ENCODE measurements at places on chromosomes 13 and 19. TPM values are rescaled to one million over a fixed set of nuclear protein-coding genes. Genes with fewer than 3 reads are reported as not detected.

DNA sequence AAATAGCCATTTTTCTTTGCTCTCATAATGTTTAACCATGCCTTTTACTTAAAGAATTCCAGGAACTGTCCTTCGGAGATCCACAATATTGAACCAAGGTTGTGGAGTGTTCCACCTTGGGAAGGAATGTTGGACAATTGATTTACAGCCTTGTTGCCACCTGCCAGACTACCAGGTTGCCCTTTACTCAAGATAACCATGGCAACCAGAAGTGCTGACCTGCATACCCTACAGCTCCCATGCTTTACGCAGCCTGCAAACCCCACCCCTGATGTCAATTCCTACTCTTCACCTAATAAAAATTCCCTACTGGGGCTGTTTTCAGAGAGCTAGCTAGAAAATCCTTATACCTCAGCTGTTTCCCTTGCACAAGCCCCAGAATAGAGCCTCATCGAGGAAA lies 151.0 kb upstream of the RXFP2 start:
- H3K36me3 ChIP-seq, result no peaks in the 10 kb centered on the region
- H3K4me1 ChIP-seq, result no peaks in the 10 kb centered on the region
- H3K4me3 ChIP-seq, result no peak overlapping the region
- no peak for DNase-seq
- no peaks in the 10 kb centered on the region for H3K27me3 ChIP-seq

DNA sequence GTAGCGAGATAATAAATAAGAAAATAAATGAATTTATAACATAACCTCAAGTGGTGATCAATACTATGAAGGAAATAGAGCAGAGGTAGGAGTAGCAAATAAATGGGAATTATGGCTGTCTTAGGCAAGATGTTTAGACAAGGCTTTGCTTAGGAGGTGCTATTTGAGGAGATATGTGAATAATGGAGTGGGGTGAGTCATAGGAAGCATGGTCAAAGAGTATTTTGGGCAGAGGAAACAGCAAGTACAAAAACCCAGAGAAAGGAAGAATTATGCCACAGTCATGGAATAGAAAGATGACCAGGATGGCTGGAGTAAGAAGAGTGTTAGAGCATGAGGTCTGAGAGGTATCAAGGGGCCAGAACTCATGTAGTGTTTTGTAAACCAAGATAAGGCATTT lies 33.6 kb upstream of the LPAR6 start:
- no peak overlapping the region for H3K27ac ChIP-seq
- peaks cover 50% of the 10 kb centered on the region for H3K36me3 ChIP-seq
- H3K4me3 ChIP-seq, result no peak overlapping the region
- no peaks in the 10 kb centered on the region for H3K27me3 ChIP-seq
- peaks cover 52% of the 10 kb centered on the region for H3K4me1 ChIP-seq

GRCh38 chr13:37729876-37730275 lies 131.3 kb upstream of the POSTN start:
- DNase-seq, result no peak
- no peaks in the 10 kb centered on the region for H3K27me3 ChIP-seq
- H3K4me1 ChIP-seq, result no peaks in the 10 kb centered on the region
- no peak overlapping the region for H3K4me3 ChIP-seq
- H3K27ac ChIP-seq, result no peak overlapping the region

CYP4F11 gene
- not detected for total RNA-seq

ZNF71 gene
- total RNA-seq, result 7.1 TPM

GRCh38 chr13:50995854-50996253 lies 86.3 kb downstream of the RNASEH2B start:
- H3K4me3 ChIP-seq, result no peak overlapping the region
- H3K27me3 ChIP-seq, result peaks cover 2% of the 10 kb centered on the region
- no peaks in the 10 kb centered on the region for H3K36me3 ChIP-seq
- no peak overlapping the region for H3K27ac ChIP-seq

- peaks cover 2% of the 10 kb centered on the region for H3K36me3 ChIP-seq
- peak overlapping the region; percentile 18 for H3K4me3 ChIP-seq
- DNase-seq, result no peak
- peaks cover 2% of the 10 kb centered on the region for H3K27me3 ChIP-seq
- no peak overlapping the region for H3K27ac ChIP-seq
Observed at GRCh38 chr19:2609389-2610116, 92.9 kb downstream of the GNG7 start.

CEACAM1 gene
- 27.1 TPM for total RNA-seq

- DNase-seq, result no peak
- H3K4me1 ChIP-seq, result no peaks in the 10 kb centered on the region
- no peaks in the 10 kb centered on the region for H3K36me3 ChIP-seq
- H3K4me3 ChIP-seq, result no peak overlapping the region
- H3K27me3 ChIP-seq, result no peaks in the 10 kb centered on the region
Observed at GRCh38 chr13:66503890-66504289, 726.2 kb downstream of the PCDH9 start.

GRCh38 chr13:47929156-47929555 lies 71.9 kb downstream of the SUCLA2 start:
- no peak overlapping the region for H3K27ac ChIP-seq
- H3K4me3 ChIP-seq, result no peak overlapping the region
- DNase-seq, result no peak
- H3K4me1 ChIP-seq, result peaks cover 3% of the 10 kb centered on the region
- no peaks in the 10 kb centered on the region for H3K36me3 ChIP-seq

GRCh38 chr19:1162404-1163282 lies 11.4 kb downstream of the SBNO2 start:
- no peaks in the 10 kb centered on the region for H3K27me3 ChIP-seq
- no peak for DNase-seq
- no peaks in the 10 kb centered on the region for H3K4me1 ChIP-seq
- H3K4me3 ChIP-seq, result no peak overlapping the region

DNA sequence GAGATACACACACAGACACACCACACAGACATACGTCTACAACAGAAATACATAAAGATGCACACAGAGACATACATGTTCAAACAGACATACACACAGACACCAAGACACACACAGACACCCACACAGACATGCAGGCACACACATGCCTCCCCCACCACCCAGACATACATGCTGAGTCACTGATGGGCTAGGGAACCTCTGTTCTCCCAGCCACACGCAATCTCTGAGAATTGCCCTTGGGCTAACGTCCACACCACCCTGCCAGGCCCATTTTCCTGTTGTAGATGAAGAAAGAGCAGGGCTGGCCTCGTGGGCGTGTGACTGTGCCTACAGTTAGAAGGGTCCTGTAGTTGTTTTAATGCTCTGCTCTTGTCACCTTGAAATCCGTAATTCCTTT lies 261.9 kb downstream of the KCNRG start:
- no peak overlapping the region for H3K4me3 ChIP-seq
- H3K27ac ChIP-seq, result no peak overlapping the region
- H3K36me3 ChIP-seq, result no peaks in the 10 kb centered on the region
- H3K4me1 ChIP-seq, result no peaks in the 10 kb centered on the region
- peaks cover 9% of the 10 kb centered on the region for H3K27me3 ChIP-seq
- no peak for DNase-seq

IGFL3 gene
- total RNA-seq, result not detected

BRCA2 gene
- 30.7 TPM for total RNA-seq

DNA sequence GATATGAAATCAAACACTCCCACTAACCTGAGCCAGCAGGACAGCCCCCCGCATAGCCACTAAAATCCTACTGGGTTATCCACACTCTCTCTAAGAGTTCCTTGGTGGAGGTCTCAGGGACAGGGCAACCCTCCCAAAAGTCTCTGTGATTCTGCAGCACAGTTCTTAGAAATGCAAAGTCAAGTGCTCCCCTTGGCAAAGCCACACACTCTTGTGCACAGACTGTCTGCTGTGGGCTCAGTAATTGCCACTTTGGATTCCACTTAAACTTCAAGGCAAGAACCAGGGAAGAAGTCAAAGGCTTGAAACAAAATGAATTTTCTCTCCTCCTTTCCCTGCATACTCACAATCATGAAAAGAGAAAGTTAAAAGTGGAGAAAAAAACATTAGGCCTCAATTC lies 61.5 kb downstream of the DOCK9 start:
- no peaks in the 10 kb centered on the region for H3K27me3 ChIP-seq
- DNase-seq, result no peak
- H3K4me3 ChIP-seq, result no peak overlapping the region
- no peak overlapping the region for H3K27ac ChIP-seq

- H3K27me3 ChIP-seq, result no peaks in the 10 kb centered on the region
- peaks cover 56% of the 10 kb centered on the region for H3K36me3 ChIP-seq
- no peak for DNase-seq
- no peaks in the 10 kb centered on the region for H3K4me1 ChIP-seq
- no peak overlapping the region for H3K4me3 ChIP-seq
Observed at GRCh38 chr19:19292607-19293006, 19.5 kb upstream of the TM6SF2 start.

- H3K4me1 ChIP-seq, result no peaks in the 10 kb centered on the region
- no peak overlapping the region for H3K27ac ChIP-seq
- DNase-seq, result no peak
- no peaks in the 10 kb centered on the region for H3K27me3 ChIP-seq
- H3K4me3 ChIP-seq, result no peak overlapping the region
- H3K36me3 ChIP-seq, result no peaks in the 10 kb centered on the region
Observed at GRCh38 chr19:19101540-19101939, 36.7 kb downstream of the TMEM161A start.

DNA sequence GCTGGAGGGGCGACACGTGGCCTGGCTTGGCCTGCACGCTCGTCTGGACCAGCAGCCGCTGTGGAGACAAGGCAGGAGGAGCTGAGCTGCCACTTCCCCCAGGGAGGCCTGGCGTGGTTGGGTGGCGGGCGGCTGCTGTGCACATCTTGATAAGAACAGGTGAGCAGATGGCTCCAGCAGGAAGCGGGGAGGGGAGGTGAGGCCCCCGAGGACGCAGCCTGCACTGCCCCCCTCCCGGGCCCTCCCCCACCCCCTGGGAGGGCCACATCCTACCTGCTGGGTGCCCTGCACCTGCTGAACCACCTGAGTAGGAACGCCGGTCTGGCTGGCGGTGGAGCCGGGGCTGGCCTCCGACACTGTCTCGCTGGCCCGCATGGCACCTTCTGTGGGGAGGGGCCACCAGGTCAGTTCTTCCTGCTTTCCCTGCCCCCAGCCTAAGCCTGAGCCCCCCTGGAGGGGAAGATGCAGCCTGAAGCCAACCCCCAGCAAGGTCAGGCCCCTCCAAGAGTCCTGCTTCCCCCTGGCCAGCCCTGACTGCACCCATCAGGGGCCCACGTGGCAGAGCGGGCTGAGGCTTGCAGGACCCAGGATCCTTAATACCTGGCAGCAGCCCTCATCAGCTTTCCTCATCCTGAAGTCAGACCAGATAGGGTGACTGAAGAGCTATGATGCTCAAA lies 22.8 kb downstream of the RFX1 start:
- H3K36me3 ChIP-seq, result peaks cover 21% of the 10 kb centered on the region
- peak; percentile 49 for DNase-seq
- peaks cover 86% of the 10 kb centered on the region for H3K4me1 ChIP-seq
- H3K27me3 ChIP-seq, result no peaks in the 10 kb centered on the region
- no peak overlapping the region for H3K4me3 ChIP-seq

GRCh38 chr19:45569619-45570421 lies 14.8 kb downstream of the OPA3 start:
- H3K4me3 ChIP-seq, result no peak overlapping the region
- H3K27me3 ChIP-seq, result no peaks in the 10 kb centered on the region
- DNase-seq, result peak; percentile 69
- H3K4me1 ChIP-seq, result peaks cover 7% of the 10 kb centered on the region

DNA sequence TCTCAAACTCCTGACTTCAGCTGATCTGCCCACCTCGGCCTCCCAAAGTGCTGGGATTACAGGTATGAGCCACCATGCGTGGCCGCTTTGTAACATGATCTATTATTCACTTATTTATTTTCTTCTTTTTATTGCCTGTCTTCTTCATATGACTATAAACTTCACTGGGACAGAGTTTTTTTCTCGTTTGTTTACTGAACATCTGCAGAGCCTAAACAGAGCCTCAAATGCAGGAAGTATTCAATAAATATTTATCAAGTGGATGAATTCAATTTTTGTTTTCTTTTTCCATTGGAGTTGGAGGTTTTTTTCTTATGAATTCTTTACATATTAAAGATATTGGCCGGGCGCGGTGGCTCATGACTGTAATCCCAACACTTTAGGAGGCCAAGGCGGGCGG lies 54.7 kb downstream of the SKA3 start:
- no peak for DNase-seq
- H3K4me1 ChIP-seq, result no peaks in the 10 kb centered on the region
- no peaks in the 10 kb centered on the region for H3K27me3 ChIP-seq
- no peak overlapping the region for H3K4me3 ChIP-seq
- no peak overlapping the region for H3K27ac ChIP-seq

GRCh38 chr19:28899703-28900102 lies 313.2 kb downstream of the UQCRFS1 start:
- no peaks in the 10 kb centered on the region for H3K36me3 ChIP-seq
- H3K27me3 ChIP-seq, result no peaks in the 10 kb centered on the region
- no peak overlapping the region for H3K4me3 ChIP-seq
- H3K27ac ChIP-seq, result no peak overlapping the region
- no peaks in the 10 kb centered on the region for H3K4me1 ChIP-seq

GRCh38 chr13:66971004-66971403 lies 259.1 kb downstream of the PCDH9 start:
- H3K27me3 ChIP-seq, result no peaks in the 10 kb centered on the region
- H3K4me1 ChIP-seq, result no peaks in the 10 kb centered on the region
- H3K36me3 ChIP-seq, result no peaks in the 10 kb centered on the region

GRCh38 chr19:3467437-3468198 lies 12.7 kb downstream of the SMIM24 start:
- no peaks in the 10 kb centered on the region for H3K4me1 ChIP-seq
- DNase-seq, result no peak
- no peak overlapping the region for H3K4me3 ChIP-seq
- no peaks in the 10 kb centered on the region for H3K36me3 ChIP-seq
- H3K27ac ChIP-seq, result no peak overlapping the region
- no peaks in the 10 kb centered on the region for H3K27me3 ChIP-seq

GRCh38 chr19:47111682-47112165 lies 1.9 kb downstream of the ZC3H4 start:
- no peak for DNase-seq
- H3K27me3 ChIP-seq, result no peaks in the 10 kb centered on the region
- H3K36me3 ChIP-seq, result peaks cover 53% of the 10 kb centered on the region
- H3K27ac ChIP-seq, result peak overlapping the region; percentile 100

GRK1 gene
- total RNA-seq, result 0.05 TPM

DNA sequence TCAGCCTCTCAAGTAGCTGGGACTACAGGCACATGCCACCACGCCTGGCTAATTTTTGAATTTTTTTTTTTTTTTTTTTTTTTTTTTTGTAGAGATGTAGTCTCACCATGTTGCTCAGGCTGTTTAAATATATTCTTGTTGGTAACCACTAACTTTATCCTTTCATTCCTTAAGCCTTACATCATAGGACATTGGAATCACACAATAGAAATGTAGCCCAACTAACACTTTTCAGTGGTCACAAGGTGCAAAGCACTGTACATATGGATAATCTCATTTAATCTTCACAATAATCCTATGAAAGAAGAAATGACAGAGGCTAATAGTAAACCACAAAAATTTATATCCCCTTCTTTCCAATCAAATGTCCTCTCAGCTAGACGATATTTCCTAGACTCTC lies 417.8 kb upstream of the DACH1 start:
- no peak for DNase-seq
- H3K4me3 ChIP-seq, result no peak overlapping the region
- H3K27ac ChIP-seq, result no peak overlapping the region
- H3K36me3 ChIP-seq, result no peaks in the 10 kb centered on the region
- H3K4me1 ChIP-seq, result no peaks in the 10 kb centered on the region

GRCh38 chr13:108368250-108368905 lies 98.9 kb downstream of the TNFSF13B start:
- H3K4me3 ChIP-seq, result no peak overlapping the region
- no peak overlapping the region for H3K27ac ChIP-seq
- no peaks in the 10 kb centered on the region for H3K27me3 ChIP-seq
- no peak for DNase-seq
- H3K36me3 ChIP-seq, result no peaks in the 10 kb centered on the region

OR10H1 gene
- total RNA-seq, result not detected
